Kidney tubule cell (primary cell): ENCODE measurements at places on chromosomes 2 and 18.
A peak's percentile ranks its signal among the peaks of the same experiment; 100 is the strongest.

- no peak for DNase-seq
Observed at GRCh38 chr2:43001787-43002468, 209.5 kb upstream of the HAAO start.

DNA sequence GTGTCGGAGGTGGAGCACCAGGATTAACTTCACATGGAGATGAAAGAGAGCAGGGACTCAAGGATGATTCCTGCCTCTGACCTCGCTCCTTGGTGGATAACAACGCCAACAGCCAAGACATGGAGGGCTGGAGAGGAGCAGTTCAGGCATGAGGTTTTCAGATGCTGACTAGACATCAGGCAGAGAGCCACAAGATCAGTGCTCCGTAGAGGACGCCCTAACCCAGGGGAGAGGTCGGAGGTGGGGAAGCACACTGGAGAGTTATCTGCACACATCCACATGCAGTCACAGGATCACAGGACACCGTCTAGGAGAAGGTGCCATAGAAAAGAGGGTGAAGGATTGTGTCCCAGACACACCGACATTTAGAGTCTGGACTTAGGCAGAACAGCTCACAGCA lies 344.3 kb downstream of the EIPR1 start:
- no peak for DNase-seq

DNA sequence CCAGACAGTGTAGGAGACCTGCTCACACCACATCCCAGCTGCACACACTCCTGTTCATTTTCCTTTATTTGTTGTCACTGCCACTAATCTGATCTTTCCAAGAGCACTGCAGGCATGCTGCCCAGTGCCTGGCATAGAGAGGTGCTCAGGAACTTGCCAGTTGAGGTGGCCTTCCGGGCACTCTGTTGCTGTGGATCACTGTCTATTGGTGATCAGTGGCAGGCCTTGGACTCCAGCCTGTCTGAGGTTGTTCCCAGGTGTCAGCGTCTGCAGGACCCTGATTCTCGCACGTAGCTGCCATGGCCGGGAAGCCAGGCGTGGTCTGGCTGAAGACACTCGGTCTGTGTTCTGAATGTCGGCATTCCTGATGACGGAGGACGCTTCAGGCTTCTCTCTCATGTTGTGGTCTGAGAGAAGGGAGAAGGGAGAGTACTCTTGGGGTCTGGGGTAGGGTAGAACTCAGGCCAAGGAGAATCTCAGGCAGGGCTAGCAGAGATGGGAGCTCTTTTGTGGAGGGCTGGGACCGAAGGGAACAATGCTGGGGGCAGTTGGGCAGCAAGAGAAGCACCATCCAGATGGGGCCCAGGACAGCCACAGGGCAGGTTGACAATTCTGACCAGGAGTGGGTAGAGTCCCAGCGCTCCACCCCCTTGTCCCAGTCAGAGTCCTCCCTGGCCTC lies 240.9 kb downstream of the MYCN start:
- DNase-seq, result no peak

DNA sequence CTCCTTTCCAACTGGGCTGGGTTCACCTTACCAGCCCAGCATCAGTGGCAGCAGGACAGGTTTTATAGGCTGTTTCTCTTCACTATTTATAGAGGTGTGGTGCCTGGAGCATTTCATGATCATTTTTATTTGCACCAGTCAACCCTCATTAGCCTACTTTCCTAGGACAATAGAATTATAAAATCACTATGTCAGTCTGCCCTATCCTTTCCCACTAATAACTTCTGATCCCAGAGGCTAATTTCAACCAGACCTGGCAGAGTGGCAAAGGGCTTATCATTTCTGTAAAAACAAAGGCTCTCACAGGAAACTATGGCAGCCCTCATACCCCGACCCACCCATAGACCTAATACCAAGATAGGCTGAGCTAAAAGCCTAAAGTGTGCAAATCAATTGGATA lies 243.5 kb upstream of the TMEFF2 start:
- DNase-seq, result no peak

- peak; percentile 12 for DNase-seq
Observed at GRCh38 chr2:105872142-105872728, 127.5 kb downstream of the NCK2 start.

DNA sequence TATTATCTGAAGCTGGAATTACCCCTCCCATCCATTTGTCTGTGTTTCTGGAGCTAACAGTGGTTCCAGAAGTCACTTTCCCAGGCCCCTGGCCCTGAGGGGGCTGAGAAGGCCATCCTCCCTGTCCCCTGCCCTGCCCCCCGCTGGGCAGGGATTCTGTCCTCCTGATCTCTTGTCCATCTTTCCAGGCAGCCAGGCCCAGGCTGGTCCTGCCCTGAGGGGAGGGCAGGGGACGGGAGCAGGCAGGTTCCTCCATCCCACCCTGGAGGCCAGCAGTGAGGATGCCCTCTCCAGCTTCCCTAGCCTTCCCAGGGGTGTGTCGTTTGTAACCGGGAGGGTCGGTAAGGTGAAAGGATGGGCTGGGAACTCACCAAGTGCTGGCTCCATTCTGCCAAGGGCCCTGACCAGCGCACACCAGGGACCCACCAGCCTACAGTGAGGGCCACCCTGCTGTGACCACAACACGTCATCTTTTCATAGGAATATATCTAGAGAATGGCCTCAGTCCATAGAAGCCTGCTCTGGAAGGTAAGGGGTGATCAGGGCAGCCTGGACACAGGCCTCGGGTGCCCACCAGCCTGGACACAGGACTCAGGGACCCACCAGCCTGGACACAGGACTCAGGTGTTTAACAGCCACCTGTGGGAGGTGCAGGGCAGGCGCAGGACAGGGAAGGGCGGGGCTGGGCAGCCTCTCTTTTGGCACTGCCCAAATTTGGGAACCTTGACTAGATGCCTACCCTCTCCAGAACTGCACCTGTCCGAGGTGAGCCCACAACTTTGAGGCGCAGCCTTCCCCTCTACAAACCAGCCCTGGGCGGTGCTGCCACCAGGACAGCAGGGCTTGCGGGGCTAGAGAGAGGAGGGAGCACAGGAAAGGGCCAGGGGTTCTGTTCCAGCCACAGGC lies 35.8 kb upstream of the GPC1 start:
- DNase-seq, result no peak

- no peak for DNase-seq
Observed at GRCh38 chr2:151379169-151379568, 21.8 kb downstream of the TNFAIP6 start.

DNA sequence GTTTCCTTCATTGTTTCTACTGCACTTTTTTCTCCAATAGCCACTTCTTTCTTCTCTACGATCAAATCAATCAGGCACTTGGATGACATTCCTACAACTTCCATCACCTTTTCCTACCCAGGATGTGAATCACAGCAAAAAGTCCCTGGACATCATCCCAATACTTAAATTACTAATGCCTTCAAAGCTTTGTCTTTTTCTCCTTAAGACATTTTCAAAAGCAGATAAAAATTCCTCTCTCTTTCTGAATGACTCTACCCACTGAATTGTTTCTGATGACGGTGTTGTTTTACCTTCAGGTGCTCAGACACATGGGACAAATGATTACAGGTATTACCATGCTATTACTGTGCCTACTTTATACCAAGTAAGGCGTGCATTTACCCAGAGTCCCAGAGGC lies 500.9 kb downstream of the FBXO15 start:
- DNase-seq, result peak; percentile 96

GRCh38 chr2:149507974-149508373 lies 79.6 kb downstream of the MMADHC start:
- peak; percentile 41 for DNase-seq

GRCh38 chr2:109558076-109558882 lies 55.5 kb downstream of the SEPTIN10 start:
- DNase-seq, result peak; percentile 89

DNA sequence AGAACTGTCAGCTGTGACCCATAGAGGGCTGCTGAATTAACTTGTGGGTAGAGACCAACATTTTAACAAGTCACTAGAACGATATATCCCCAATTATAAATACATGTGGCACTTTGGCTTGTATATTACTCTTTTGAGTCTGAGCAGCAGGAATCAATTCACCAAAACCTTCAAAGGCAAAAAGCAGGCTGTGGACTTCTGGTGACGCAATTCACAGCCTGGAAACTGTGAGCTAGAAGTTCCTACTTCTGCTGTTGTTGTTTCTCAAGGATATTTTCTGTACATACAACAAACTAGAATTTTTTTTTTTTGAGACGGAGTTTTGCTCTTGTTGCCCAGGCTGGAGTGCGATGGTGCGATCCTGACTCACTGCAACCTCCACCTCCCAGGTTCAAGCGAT lies 37.3 kb downstream of the PTCD3 start:
- no peak for DNase-seq
